Dermis microvascular lymphatic vessel endothelial cell (primary cell): ENCODE measurements at places on chromosomes 2 and 18. TPM values are rescaled to one million over a fixed set of nuclear protein-coding genes. Genes with fewer than 3 reads are reported as not detected.

NDUFB3 gene
- 45.4 and 75.0 TPM in 2 replicates for total RNA-seq

DYNAP gene
- not detected in 2 replicates for total RNA-seq

CD8B gene
- not detected in 2 replicates for total RNA-seq

ZSWIM2 gene
- under 0.01 TPM in 1 of 2 replicates, not detected in the other for total RNA-seq

UGT1A9 gene
- total RNA-seq = not detected in 2 replicates

LRATD1 gene
- 3.6 and 7.2 TPM in 2 replicates for total RNA-seq

SMCHD1 gene
- 43.0 and 44.2 TPM in 2 replicates for total RNA-seq

TEX44 gene
- not detected in 2 replicates for total RNA-seq

TFCP2L1 gene
- total RNA-seq = not detected in 2 replicates

LOXHD1 gene
- under 0.01 TPM in 2 replicates for total RNA-seq

DAW1 gene
- not detected in 2 replicates for total RNA-seq

TMEM169 gene
- total RNA-seq = 0.13 TPM in 2 replicates

DOCK10 gene
- total RNA-seq = 4.6 and 6.1 TPM in 2 replicates

CFAP53 gene
- 0.13 TPM in 2 replicates for total RNA-seq

RFX8 gene
- 0.13 and 0.51 TPM in 2 replicates for total RNA-seq

SKOR2 gene
- total RNA-seq = not detected in 2 replicates

ARHGAP28 gene
- total RNA-seq = 2.3 and 3.2 TPM in 2 replicates
